ENCODE measurements at places on chromosomes 11 and 22. TPM values are rescaled to one million over a fixed set of nuclear protein-coding genes. Genes with fewer than 3 reads are reported as not detected.

The DERL3 gene
- 0.74 TPM for total RNA-seq

The CNGA4 gene
- not detected for total RNA-seq

The ASCL2 gene
- total RNA-seq: 0.42 TPM

- no peak for DNase-seq
Observed at GRCh38 chr22:30416403-30416802, 9.2 kb upstream of the MTFP1 start.

- DNase-seq: peak; percentile 48
Observed at GRCh38 chr22:28009272-28009827, 90.3 kb upstream of the PITPNB start.

GRCh38 chr11:47137476-47137875, 39.2 kb downstream of the ARFGAP2 start:
- no peak for DNase-seq

GRCh38 chr22:25563761-25564319, 635 bp upstream of the GRK3 start:
- no peak for DNase-seq

Data from urinary bladder (tissue), 4 donors.